ENCODE measurements at places on chromosomes 13 and 19. TPM values are rescaled to one million over a fixed set of nuclear protein-coding genes. Genes with fewer than 3 reads are reported as not detected.

- no peak for DNase-seq
Measured at GRCh38 chr13:111152844-111153243, 37.7 kb downstream of the ARHGEF7 start.

The CCDC70 gene
- total RNA-seq = not detected

DNA sequence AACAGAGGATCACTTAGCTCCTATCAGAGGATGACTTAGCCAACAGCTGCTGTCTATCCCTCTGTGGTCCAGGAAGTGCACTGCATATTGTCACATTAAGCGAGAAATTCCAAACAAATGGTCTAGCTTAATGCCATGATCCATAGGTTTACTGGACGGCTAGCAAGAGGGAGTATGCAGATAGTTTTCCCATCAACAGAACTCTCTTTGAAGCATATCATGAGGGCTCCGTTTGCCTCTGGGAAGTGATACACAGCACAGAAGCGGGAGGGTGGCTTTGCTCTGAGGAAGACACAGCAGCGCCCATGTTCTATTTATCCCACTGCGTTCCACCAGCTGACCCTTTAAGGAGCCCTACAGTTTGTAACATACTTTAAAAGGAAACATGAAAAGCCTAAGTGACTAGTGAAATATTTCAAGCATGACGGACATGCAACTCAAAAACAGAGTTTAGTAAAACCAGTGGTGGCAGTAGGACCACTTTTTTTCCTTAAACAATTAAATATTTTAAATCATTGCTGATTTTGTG, 52.7 kb downstream of the COL4A1 start:
- no peak for DNase-seq

The WDR62 gene
- total RNA-seq = 7.5 TPM

- DNase-seq = no peak
Measured at GRCh38 chr13:32638739-32639138, 52.5 kb downstream of the PDS5B start.

DNA sequence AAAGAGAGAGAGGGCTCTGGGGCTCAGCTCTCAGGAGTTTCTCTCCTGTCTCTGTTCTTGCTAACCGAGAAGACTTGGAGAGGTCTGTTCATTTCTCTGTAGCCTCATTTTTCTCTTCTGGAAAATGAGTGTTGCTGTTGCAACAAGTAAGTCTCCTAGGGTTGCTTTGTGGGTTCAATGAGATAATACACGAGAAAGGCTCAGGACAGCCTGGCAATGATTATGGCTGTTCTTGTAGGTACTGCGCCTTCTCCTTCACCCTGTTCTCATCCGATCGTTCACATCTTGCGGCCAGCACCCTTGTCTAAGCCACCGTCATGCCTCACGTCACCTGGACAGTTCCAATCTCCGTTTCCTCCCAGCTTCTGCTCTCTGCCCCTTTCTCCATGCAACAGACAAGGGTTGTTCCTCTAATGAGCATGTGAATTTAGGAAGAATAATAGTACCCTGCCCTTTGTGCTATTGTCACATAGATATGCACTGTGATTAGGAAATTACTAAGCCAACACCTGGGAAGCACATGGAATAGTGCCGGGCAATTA, 4.2 kb downstream of the C5AR1 start:
- DNase-seq = no peak

DNA sequence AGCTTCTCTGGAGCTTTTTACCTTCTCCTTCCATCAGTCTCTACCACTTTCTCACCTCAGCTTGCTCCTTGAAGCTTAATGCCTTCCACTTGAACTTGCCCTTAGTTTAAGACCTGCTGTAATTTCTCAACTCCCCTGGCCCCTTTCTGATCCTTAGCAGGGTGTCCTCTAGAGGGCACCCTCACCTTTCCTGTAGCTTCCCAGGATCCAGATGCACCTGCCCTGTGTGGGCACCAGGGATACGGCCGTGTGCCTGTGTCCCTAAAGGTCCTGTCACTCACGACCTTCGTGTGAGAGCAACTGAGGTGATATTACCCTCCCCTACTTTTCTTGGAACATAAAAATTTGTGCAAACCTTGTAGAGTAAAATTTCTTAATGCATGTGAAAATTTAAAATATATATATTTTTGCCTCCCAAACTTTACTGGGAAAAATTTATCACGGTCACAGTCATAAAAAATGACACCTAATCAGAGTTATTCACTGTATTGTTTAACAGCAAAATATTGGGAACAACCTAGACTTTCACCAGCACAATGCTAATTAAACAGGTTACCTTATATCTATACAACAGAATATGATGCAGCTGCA, 46.4 kb downstream of the PSG3 start:
- no peak for DNase-seq

The SWSAP1 gene
- total RNA-seq = 0.78 TPM

GRCh38 chr19:48674216-48674809, 1.5 kb upstream of the NTN5 start:
- DNase-seq = no peak

DNA sequence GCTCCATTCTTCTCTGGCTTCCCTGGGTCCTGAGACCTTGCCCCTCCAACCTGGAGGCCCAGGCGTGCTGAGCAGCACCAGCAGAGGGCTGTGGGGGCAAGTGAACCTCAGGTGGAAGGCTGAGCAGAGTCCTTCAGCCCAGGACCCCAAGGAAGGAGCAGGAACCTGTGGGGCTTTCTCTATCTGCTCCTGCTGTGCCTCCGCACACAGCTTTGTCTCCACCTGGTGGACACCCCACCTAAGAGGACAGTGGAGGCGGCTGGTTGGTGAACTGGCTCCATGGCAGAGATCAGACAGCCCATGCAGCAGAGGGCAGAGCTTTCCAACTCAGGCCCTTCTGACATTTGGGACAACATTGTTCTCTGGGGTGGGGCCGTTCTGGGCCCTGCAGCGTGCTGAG, 19.7 kb downstream of the ZFR2 start:
- no peak for DNase-seq

- DNase-seq = no peak
Measured at GRCh38 chr19:47509170-47509847, 5.6 kb downstream of the NAPA start.

DNA sequence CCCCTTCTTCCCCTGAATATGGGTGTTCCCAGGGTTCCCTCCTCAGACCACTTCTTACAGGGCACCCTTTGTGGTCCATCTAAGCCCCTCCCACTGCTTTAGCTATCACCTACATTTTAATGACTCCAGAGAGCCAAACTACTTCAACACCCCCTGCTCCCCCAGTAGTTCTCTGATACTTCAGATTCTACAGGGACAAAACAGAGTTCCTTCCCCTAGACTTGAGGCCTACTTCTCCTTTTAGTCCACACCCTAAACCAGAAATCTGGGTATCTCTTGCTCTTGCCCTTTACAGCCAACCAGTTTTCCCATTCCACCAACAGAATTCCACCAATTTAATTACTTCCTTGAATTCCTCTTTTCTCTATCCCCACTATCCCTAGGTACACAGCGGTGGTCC, 107.2 kb downstream of the KCNRG start:
- no peak for DNase-seq

- DNase-seq = peak; percentile 82
Measured at GRCh38 chr19:46788262-46788967, at the start of gene SLC1A5. Gene SLC1A5 (minus strand): TSS chr19:46788594. CDS start chr19:46787965, 629 bp downstream.

The NCCRP1 gene
- not detected for total RNA-seq

DNA sequence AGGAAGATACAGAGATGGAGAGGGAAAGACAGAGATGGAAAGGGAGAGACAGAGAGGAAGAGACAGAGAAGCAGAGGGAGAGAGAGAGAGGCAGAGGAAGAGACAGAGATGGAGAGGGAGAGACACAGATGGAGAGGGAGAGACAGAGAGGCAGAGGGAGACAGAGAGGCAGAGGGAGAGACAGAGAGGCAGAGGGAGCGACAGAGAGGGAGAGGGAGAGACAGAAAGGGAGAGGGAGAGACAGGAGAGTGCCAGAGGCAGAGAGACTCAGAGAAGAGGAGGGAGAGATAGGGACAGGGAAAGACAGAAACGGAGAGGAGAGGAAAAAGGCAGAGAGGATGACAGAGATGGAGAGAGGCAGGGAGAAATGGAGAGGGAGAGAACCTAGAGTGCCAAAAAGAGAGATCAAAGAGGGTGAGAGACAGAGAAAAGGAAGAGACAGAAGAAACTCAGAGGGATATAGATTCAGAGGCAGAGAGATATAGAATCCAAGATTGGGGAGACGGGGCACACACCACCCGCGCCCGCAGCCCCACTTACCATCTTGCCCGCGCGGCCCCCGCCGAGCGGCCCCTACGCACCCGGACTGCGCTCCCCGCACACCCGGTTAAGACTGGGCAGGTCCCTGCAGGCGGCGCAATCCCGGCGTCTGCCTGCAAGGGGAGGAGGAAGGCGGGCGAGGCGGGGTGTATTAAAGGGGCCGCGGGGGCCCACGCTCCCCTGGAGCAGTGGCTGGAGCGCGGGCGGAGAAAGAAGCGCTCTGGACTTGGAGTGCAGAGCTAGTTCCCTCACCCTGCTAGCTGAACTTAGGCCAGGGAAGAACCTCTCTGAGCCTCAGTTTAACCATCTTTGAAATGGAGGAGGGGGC, 10.7 kb downstream of the TM6SF2 start:
- no peak for DNase-seq

DNA sequence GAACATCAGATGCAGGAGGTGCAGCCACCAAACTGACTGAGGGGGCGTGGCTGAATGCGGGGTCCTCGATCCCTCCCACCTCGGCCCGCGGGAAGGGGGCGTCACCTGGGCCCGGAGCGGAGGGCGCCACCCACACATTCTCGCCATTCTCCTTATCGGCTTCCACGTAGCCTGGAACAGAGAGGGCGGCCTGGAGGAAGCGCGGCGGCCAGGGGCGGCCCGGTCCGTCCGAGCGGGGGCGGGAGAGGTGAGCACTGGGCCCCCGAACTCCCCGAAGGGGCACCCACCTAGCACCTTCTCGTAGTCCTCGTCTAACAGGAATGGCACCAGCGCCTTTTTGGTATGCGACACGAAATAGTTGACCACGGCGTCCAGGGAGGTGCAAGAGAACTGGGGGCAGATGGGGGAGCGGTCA, 11.8 kb downstream of the STAP2 start:
- no peak for DNase-seq

- DNase-seq = no peak
Measured at GRCh38 chr13:21544515-21544914, 59.5 kb downstream of the MICU2 start.

- DNase-seq = no peak
Measured at GRCh38 chr19:46489445-46490272, 6.0 kb downstream of the PNMA8B start.

DNA sequence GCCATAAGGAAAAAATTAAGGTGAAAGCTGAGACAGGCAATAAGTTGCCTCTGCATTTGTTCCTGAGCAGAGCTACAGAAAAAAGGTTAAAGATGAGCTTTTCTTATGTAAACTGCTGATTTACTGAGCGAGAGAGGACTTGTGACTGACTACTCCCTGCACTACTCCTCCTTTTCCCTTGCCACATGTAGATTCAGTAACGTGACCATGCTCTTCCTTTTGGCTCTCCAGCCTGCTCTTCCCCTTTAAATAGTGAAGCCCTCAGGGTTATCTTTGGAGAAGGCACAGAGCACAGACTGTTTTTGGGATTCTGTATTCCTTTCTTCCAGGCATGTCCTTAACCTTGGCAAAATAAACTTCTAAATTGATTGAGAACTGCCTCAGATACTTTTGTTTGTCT, 630.2 kb downstream of the UQCRFS1 start:
- DNase-seq = no peak

The ZNF426 gene
- 24.4 TPM for total RNA-seq

GRCh38 chr19:34328982-34329381, 36.0 kb upstream of the GPI start:
- DNase-seq = no peak

- no peak for DNase-seq
Measured at GRCh38 chr19:42548552-42548951, 20.3 kb upstream of the CEACAM1 start.

All from pulmonary artery endothelial cell (primary cell).